ENCODE measurements at places on chromosomes 4 and X. TPM values are rescaled to one million over a fixed set of nuclear protein-coding genes. Genes with fewer than 3 reads are reported as not detected.

GRCh38 chr4:89069481-89069880 is 12.5 kb upstream of the FAM13A start:
- no peaks in the 10 kb centered on the region for H3K27me3 ChIP-seq
- DNase-seq = no peak
- H3K4me3 ChIP-seq = no peak overlapping the region
- H3K36me3 ChIP-seq = no peaks in the 10 kb centered on the region

- H3K27ac ChIP-seq = no peak overlapping the region
- no peaks in the 10 kb centered on the region for H3K4me1 ChIP-seq
- H3K27me3 ChIP-seq = no peaks in the 10 kb centered on the region
- no peak overlapping the region for H3K4me3 ChIP-seq
Observed at GRCh38 chr4:38846015-38846414, 10.6 kb downstream of the TLR6 start.

CXCL11 gene
- total RNA-seq = not detected

- no peaks in the 10 kb centered on the region for H3K27me3 ChIP-seq
- H3K4me1 ChIP-seq = no peaks in the 10 kb centered on the region
Observed at GRCh38 chr4:89024051-89024675, 32.8 kb downstream of the FAM13A start.

- DNase-seq = no peak
- no peaks in the 10 kb centered on the region for H3K27me3 ChIP-seq
- H3K27ac ChIP-seq = no peak overlapping the region
- no peaks in the 10 kb centered on the region for H3K4me1 ChIP-seq
- H3K36me3 ChIP-seq = no peaks in the 10 kb centered on the region
Observed at GRCh38 chr4:46878641-46879040, 30.4 kb downstream of the COX7B2 start.

TRAPPC11 gene
- total RNA-seq = 23.7 TPM

TKTL2 gene
- not detected for total RNA-seq

F9 gene
- total RNA-seq = not detected

DNA sequence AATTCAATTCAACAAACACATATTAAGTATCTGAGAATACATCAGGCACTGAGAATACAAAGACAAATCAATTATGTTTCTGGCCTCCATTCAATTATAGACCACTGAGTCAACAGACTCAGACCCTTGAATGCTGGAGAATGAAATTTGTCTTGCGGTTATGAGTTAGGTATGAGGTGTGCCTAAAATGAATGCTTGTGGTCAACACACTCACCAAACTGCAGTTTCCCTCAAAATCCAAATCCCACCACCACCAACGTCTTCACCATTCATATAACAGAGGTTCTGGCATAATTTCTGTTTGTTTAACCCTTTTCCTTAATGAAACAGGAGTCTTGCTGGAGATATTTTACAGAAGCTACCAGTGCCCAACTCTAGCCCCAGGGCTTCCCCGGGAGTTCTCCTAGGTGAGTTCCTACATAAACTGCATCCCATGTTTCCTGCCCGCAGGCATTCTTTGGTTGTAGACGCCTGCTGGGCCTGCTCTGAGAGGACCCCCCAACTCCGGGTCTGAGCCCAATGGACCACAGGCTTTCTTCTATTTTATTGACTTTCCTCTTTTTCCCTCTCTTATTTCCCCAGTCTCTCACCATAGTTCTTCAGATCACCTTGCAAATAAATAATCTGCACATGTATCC is 119.2 kb downstream of the DDX53 start:
- no peaks in the 10 kb centered on the region for H3K27me3 ChIP-seq
- no peaks in the 10 kb centered on the region for H3K4me1 ChIP-seq
- H3K27ac ChIP-seq = no peak overlapping the region
- no peaks in the 10 kb centered on the region for H3K36me3 ChIP-seq
- no peak for DNase-seq
- no peak overlapping the region for H3K4me3 ChIP-seq

DNA sequence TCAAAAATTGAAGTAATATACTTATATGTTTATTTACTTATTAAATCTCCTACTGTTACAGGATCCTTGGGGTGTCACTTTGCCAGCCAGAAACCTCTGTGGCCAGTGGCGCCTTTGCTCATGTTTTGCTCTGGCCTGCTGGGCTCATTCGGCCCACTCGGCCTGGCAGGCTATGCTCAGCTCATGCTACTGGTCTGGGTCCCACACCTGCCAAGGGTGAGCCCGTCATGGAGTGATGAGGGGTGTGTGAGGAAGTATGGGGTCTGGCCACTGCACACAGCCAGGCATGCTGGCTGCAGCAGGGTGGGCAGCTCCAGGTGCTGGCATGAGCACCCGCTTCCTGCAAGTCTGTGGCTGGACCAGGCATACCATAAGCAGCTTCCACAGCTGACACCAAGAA is 25.1 kb downstream of the ADH7 start:
- no peaks in the 10 kb centered on the region for H3K27me3 ChIP-seq
- no peak overlapping the region for H3K4me3 ChIP-seq
- no peak overlapping the region for H3K27ac ChIP-seq
- no peaks in the 10 kb centered on the region for H3K4me1 ChIP-seq
- no peaks in the 10 kb centered on the region for H3K36me3 ChIP-seq

DNA sequence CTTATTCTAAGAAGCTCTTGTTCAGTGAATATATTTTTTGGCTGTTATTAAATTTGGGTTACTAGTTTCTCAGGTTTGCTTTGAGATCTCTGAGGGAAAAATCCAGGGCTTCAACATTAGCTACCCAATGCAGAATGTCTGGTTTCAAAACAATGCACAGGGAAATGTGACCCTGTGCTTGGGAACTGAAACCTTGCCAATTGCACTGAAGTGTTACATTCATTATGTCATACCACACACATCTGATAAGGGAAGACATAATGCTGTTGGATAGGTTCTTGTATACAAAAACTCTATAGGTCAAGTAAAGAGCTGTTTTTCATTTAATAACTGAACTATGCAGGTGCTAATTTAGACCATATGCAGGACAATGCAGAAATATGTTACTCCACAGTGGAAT is 345.3 kb upstream of the BMP3 start:
- no peaks in the 10 kb centered on the region for H3K4me1 ChIP-seq
- H3K27ac ChIP-seq = no peak overlapping the region
- H3K4me3 ChIP-seq = no peak overlapping the region
- H3K27me3 ChIP-seq = no peaks in the 10 kb centered on the region

SLC9B1 gene
- total RNA-seq = 0.54 TPM

TSPAN6 gene
- 4.9 TPM for total RNA-seq

CENPU gene
- total RNA-seq = 1.3 TPM

PRSS12 gene
- not detected for total RNA-seq

- no peak overlapping the region for H3K4me3 ChIP-seq
- no peak for DNase-seq
- H3K36me3 ChIP-seq = no peaks in the 10 kb centered on the region
- H3K4me1 ChIP-seq = no peaks in the 10 kb centered on the region
Observed at GRCh38 chr4:120277391-120277790, 210.7 kb upstream of the MAD2L1 start.

DNA sequence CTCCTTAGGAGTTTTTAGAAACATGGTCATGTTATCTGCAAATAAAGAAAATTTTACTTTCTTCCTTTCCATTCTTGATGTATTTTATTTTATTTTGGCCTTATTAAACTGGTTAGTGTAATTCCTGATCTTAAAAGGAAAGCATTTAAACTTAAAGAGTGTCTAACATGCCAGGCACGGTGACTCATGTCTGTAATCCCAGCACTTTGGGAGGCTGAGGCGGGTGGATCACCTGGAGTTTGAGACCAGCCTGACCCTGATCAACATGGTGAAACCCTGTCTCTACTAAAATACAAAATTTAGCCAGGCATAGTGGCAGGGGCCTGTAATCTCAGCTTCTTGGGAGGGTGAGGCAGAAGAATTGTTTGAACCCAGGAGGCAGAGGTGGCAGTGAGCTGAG is 281.3 kb downstream of the PTTG2 start:
- H3K36me3 ChIP-seq = no peaks in the 10 kb centered on the region
- no peaks in the 10 kb centered on the region for H3K27me3 ChIP-seq
- no peaks in the 10 kb centered on the region for H3K4me1 ChIP-seq
- no peak overlapping the region for H3K4me3 ChIP-seq
- DNase-seq = no peak

DNA sequence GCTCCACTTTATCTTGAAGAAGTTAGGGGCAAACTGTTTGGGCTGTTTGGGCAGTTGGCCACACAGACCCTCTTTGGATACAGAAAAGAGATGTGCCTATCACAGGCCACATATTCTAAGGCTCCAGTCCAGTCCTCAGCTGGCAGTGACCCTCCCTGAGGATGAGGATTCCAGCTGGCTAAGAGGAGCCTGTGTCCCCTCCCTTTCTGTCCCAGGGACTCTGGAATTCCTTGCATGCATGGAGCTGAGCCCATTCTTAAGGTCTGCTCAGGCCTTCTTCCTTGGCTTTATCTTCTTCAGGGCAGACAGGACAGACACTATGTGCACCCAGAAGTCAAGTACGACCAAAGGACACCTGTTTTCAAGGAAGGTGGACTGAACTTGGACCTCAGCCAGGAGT is 23.8 kb upstream of the GK2 start:
- no peak overlapping the region for H3K4me3 ChIP-seq
- no peak for DNase-seq
- peaks cover 7% of the 10 kb centered on the region for H3K4me1 ChIP-seq
- H3K27ac ChIP-seq = no peak overlapping the region
- no peaks in the 10 kb centered on the region for H3K36me3 ChIP-seq
- no peaks in the 10 kb centered on the region for H3K27me3 ChIP-seq

PCDH19 gene
- 1.1 TPM for total RNA-seq

DNA sequence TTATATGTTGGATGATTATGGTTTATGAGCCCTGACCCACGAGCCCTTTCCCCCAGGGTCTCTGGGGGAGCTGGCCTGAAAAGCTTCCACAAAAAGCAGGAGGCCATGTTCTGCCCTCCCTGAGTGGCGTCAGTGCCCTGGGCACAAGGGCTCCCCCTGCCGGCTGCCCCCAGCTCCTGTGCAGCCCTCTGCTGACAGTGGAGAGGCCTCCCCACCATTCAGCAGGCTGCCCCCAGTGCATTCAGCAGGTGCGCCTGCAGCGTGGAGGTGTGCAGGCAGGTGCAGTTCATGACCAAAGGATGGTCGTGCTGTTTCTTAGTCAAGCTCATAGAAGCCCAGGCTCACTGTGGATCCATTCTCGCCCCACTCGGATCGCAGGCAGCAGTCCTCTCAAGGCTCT is 12.5 kb upstream of the S100P start:
- no peak for DNase-seq
- no peak overlapping the region for H3K27ac ChIP-seq
- H3K36me3 ChIP-seq = no peaks in the 10 kb centered on the region
- no peaks in the 10 kb centered on the region for H3K27me3 ChIP-seq

LRAT gene
- not detected for total RNA-seq

- H3K27me3 ChIP-seq = no peaks in the 10 kb centered on the region
- H3K27ac ChIP-seq = no peak overlapping the region
- no peaks in the 10 kb centered on the region for H3K4me1 ChIP-seq
- no peak for DNase-seq
- H3K36me3 ChIP-seq = no peaks in the 10 kb centered on the region
Observed at GRCh38 chrX:39815631-39816030, 282.1 kb downstream of the BCOR start.

- no peak for DNase-seq
- no peak overlapping the region for H3K27ac ChIP-seq
- no peaks in the 10 kb centered on the region for H3K36me3 ChIP-seq
Observed at GRCh38 chr4:57151481-57151880, 41.3 kb upstream of the IGFBP7 start.

DNA sequence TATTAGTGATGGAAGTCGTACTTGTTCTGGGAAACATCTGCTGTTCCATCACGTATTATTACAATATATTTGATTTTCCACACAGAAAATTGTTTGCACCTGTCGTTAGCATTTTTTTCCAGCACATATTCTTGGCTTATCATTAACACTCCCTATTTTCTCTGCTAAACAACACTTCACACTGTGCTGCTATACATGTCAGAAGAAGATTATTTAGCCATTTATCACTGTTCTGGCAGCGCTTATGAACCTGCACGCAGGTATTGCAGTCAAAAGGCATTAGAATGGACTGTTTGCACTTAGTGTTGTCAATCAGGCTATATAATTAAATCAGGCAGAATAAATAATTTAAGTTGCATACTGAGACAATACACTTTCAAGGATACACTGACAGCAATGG is 218.6 kb downstream of the CHM start:
- H3K36me3 ChIP-seq = no peaks in the 10 kb centered on the region
- H3K4me1 ChIP-seq = no peaks in the 10 kb centered on the region
- no peak overlapping the region for H3K27ac ChIP-seq
- H3K4me3 ChIP-seq = no peak overlapping the region
- H3K27me3 ChIP-seq = no peaks in the 10 kb centered on the region
- no peak for DNase-seq

POLN gene
- 0.38 TPM for total RNA-seq

GRCh38 chr4:10727140-10727880 is 42.7 kb upstream of the CLNK start:
- DNase-seq = no peak
- H3K27me3 ChIP-seq = no peaks in the 10 kb centered on the region
- H3K27ac ChIP-seq = no peak overlapping the region
- no peak overlapping the region for H3K4me3 ChIP-seq
- no peaks in the 10 kb centered on the region for H3K36me3 ChIP-seq

GRCh38 chr4:174423257-174423944 is 98.9 kb downstream of the HPGD start:
- H3K4me3 ChIP-seq = no peak overlapping the region
- no peaks in the 10 kb centered on the region for H3K36me3 ChIP-seq
- peaks cover 6% of the 10 kb centered on the region for H3K4me1 ChIP-seq
- DNase-seq = peak; percentile 36
- H3K27ac ChIP-seq = no peak overlapping the region

PPBP gene
- total RNA-seq = not detected

GRCh38 chrX:66731398-66731797 is 92.5 kb upstream of the EDA2R start:
- no peak overlapping the region for H3K27ac ChIP-seq
- no peak for DNase-seq
- H3K4me3 ChIP-seq = no peak overlapping the region
- no peaks in the 10 kb centered on the region for H3K36me3 ChIP-seq
- no peaks in the 10 kb centered on the region for H3K4me1 ChIP-seq

GRCh38 chr4:42123071-42123644 is 29.3 kb downstream of the BEND4 start:
- no peak overlapping the region for H3K4me3 ChIP-seq
- H3K36me3 ChIP-seq = no peaks in the 10 kb centered on the region
- no peak overlapping the region for H3K27ac ChIP-seq
- H3K27me3 ChIP-seq = no peaks in the 10 kb centered on the region
- DNase-seq = no peak

DNA sequence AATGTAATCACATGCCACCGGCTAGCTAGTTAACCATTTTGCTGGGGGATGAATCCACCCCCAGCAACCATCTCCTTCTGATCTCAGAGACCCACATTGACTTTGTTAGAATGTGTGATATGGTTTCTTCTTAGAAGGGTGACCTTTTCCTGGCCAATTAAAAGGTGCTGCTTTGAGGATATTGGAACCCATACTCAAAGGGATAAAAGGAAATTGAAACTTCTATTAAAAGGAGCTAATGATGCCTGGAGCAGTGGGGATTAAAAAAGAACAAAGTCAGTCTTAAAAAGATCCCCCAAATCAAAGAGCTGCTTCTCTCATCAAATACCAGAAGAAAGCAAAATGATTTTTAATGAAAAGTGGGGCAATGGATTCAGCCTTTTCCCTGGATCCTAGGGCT is 214.1 kb downstream of the SHROOM3 start:
- no peaks in the 10 kb centered on the region for H3K4me1 ChIP-seq
- no peak overlapping the region for H3K4me3 ChIP-seq
- H3K27me3 ChIP-seq = no peaks in the 10 kb centered on the region
- no peaks in the 10 kb centered on the region for H3K36me3 ChIP-seq
- no peak overlapping the region for H3K27ac ChIP-seq

UGT2A3 gene
- total RNA-seq = not detected

- no peaks in the 10 kb centered on the region for H3K4me1 ChIP-seq
- no peak for DNase-seq
- H3K4me3 ChIP-seq = no peak overlapping the region
- H3K27me3 ChIP-seq = no peaks in the 10 kb centered on the region
Observed at GRCh38 chrX:25288676-25289075, 272.9 kb upstream of the ARX start.
